K562 (cell line): ENCODE measurements at places on chromosomes 1 and 21.

GRCh38 chr1:175564723-175565122 is 178.7 kb downstream of the TNR start:
- no peak for DNase-seq

DNA sequence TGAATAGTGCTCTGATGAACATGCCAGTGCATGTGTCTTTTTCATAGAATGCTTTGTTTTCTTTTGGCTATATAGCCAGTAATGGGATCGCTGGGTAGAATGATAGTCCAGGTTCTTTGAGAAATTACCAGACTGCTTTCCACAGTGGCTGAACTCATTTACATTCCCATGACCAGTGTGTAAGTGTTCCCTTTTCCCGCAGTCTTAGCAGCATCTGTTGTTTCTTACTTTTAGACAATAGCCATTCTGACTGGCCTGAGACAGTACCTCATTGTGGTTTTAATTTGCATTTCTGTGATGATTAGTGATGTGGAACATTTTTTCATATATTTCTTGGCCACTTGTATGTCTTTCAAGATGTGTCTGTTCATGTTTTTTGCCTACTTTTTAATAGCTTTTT is 784.5 kb downstream of the USP25 start:
- no peak for DNase-seq

- DNase-seq: no peak
Observed at GRCh38 chr1:12157366-12158231, 9.2 kb upstream of the TNFRSF1B start.

DNA sequence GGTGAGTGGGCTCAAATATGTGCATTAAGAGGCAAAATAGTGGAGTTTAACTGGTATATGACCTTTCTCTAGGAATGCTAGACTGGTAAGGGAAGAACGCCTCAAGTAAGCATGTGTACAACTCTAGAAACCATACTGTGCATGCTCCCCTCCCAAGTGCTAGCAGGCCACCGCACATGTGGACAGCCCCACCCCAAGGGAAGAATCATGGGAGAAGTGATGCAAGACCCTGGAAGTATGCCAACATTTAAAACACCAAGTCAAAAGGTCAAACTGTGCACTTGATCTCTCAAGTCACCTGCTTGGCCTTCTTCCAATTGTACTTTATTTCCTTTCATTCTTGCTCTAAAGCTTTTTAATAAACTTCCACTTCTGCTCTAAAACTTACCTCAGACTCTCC is 120.4 kb downstream of the WDR3 start:
- no peak for DNase-seq

DNA sequence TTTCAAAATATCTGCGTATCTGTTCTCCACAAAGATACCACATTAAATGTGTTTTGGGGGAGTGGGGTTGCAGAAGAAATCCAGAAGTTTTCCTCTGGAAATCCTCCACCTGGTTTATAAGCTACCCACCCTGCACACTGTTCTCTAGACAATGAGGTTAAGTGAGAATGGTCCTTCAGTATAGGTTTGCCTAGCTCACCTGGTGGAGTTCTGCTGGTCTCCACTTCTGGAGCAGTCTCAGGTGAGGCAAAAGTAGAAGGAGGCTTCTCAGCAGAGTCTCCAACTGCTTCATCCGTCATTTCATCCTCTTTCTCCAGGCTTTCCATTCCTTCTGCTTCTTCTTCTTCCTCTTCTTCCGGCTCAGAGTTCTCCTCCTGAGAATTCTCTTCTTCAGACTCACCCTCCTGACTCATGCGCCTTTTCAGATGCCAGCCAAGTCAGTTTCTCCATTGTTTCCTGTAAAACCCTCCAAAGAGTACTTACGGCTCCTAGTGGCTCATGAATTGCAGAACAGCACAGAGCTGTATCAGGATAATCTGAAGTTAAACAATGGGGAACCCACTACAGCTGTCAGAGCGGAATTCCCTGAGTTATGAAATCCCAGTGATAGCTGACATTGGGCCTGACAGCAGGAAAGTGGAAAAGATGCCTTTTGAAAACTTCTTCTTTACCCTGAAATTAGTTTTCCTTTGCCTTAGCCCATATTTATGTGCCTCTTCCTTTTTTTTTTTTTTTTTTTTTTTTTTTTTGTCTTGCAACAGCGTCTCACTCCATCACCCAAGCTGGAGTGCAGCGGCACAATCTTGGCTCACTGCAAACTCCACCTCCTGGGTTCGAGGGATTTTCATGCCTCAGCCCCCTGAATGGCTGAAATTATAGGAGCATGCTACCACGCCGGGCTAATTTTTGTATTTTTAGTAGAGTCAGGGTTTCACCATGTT is 38.5 kb downstream of the MSTO1 start:
- no peak for DNase-seq

- no peak for DNase-seq
Observed at GRCh38 chr1:84430546-84430945, 32.3 kb downstream of the DNASE2B start.

GRCh38 chr1:157494093-157494492 is 58.2 kb downstream of the FCRL5 start:
- DNase-seq: no peak

- no peak for DNase-seq
Observed at GRCh38 chr1:180974236-180974635, 48.4 kb downstream of the STX6 start.

DNA sequence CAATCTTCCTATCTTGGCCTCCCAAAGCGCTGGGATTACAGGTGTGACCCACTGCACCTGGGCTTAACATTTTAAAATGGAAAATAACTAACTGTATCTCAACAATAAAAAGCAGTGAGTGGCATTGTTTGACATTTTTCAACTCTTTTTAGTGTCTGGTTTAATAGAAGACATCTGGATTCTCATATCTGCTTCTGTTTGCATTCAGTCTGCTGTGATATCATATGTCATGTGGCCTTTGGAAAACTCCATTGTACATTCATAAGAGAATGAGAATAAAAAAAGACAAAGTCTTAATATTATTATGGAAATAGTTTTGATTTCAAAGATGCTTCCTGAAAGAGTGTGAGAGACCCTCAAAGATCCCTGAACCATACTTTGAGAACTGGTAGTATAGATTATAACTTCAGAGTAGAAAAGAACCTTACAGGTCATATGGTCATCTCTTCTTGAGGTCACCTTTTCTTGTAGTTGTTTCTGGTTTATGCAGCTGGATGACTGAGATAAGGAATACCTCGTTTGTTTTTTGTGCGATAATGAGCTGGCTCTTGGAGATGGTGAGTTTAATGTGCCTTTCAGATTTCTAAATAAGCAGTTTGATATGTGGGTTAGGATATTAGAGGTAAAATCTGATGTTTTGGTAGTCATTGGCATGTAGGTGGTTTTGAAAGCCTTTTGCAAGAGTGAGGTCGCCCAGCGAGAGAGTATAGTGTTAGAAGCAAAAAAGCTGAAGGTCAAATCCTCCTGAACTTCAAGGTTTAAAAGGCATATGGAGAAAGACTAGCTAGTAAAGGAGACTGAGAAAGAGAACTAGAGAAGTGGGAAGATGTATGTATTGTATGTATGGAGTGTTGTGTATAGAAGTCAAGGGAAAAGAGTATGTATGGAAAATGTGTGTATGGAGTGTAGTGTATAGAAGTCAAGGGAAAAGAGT is 17.2 kb downstream of the CEP350 start:
- DNase-seq: peak; percentile 78

GRCh38 chr21:14366998-14367397 is 15.9 kb downstream of the HSPA13 start:
- no peak for DNase-seq

GRCh38 chr1:229086686-229087085 is 184.2 kb upstream of the RAB4A start:
- DNase-seq: no peak

DNA sequence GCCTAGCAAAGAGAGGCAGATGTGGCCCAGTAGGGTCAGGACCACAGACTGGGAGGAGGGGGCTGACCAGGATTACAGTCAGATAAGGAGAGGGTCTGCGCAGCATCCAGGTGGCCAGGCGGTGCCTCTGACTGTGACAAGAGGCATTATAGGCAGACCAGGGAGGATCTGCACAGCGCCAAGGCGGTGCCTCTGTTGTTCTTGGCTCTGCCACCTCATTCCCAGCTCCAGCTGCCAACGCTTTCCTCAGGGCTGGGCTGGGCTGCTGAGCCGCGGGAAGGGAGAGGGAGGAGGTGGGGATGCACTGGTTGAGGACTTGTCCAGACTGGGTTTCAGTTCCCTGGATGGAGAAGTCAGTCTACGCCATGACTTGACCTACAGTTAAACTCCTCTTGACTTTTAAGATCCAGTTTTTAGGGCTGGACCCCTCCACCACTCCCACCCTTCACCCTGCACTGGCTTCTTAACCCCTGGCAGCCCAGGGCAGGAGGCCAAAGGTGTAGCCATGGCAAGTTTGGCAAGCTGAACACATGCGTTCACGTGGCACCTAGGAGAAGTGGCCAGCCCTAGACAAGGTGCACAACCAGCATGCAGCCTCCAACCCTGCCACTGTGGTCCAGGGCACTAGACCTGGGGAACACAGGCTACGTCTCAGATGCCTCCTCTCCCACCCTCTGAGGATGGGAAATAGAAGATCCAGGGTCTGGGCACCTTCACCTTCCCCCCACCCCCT is 4.5 kb upstream of the CRABP2 start:
- no peak for DNase-seq

- DNase-seq: no peak
Observed at GRCh38 chr1:13730751-13731482, 30.9 kb downstream of the PRDM2 start.

DNA sequence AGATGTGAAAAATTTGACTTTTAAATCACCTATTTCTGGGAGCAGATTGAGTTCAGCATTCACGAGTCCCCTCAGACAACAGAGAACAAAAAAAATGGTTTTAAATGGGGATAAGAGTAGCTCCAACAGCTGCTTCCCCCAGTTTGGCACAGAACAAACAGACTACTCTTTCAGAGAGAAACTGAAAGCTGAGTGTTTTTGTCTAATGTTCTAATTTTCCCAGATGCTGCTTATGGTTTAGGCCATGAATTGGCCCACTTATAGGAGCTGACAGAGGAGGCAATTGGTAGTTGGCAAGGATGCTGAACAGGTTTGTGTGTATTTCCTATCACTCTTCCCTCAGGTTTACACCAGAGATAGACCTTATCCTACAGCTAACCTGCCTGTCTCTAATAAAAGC is 1637.4 kb upstream of the PRMT6 start:
- no peak for DNase-seq

- no peak for DNase-seq
Observed at GRCh38 chr1:230003409-230003808, 63.6 kb upstream of the GALNT2 start.

GRCh38 chr1:154867064-154867825 is 2.8 kb downstream of the KCNN3 start:
- no peak for DNase-seq

GRCh38 chr1:226526801-226527595 is 21.6 kb upstream of the STUM start:
- peak; percentile 82 for DNase-seq

DNA sequence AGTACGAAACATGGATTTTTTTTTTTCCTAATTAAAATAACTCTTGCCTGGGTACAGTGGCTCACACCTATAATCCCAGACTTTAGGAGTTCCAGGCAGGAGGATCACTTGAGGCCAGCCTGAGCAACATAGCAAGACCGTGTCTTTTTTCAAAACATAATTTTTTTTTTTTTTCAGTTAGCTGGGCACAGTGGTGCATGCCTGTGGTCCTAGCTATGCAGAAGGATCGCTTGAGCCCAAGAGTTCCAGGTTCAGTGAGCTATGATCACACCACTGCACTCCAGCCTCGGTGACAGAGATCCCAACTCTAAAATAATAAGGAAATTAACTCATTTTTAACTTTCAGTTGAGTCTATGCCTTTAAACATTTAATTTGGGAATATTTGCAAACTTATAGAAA is 170.1 kb downstream of the NEK7 start:
- DNase-seq: no peak

GRCh38 chr1:13622446-13622845 is 38.8 kb downstream of the PDPN start:
- DNase-seq: no peak

DNA sequence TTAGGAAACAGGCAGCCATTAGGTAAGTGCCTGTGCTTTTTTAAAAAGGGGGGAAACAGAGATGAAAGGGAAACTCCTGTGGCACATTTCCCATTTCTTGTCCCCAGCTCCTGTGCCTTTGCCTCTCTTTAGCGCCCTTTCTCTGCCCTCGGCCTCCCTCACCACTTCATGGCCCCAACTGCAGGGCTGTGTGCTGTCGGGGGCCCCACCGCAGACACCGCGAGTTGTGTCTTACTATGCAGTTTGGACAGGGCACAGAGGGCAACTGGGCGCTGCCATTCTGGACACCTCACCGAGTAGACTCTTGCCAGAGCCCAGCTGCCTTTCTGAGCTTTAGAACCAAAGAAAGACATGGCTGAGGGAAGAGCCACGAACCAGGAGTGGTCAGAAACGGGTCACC is 93.7 kb upstream of the LPGAT1 start:
- DNase-seq: no peak

- no peak for DNase-seq
Observed at GRCh38 chr1:145985502-145986439, 10.6 kb downstream of the TXNIP start.

GRCh38 chr1:197811769-197812168 is 36.5 kb upstream of the DENND1B start:
- DNase-seq: no peak

GRCh38 chr1:64042331-64043100 is 160.9 kb upstream of the UBE2U start:
- DNase-seq: no peak

- DNase-seq: no peak
Observed at GRCh38 chr1:17878837-17879236, 123.7 kb downstream of the ACTL8 start.

GRCh38 chr1:27154469-27154990 is 395 bp downstream of the SLC9A1 start:
- DNase-seq: no peak

GRCh38 chr21:46243325-46243724 is 14.8 kb upstream of the LSS start:
- no peak for DNase-seq
